ENCODE measurements at places on chromosomes 2 and 18. TPM values are rescaled to one million over a fixed set of nuclear protein-coding genes. Genes with fewer than 3 reads are reported as not detected.

DNA sequence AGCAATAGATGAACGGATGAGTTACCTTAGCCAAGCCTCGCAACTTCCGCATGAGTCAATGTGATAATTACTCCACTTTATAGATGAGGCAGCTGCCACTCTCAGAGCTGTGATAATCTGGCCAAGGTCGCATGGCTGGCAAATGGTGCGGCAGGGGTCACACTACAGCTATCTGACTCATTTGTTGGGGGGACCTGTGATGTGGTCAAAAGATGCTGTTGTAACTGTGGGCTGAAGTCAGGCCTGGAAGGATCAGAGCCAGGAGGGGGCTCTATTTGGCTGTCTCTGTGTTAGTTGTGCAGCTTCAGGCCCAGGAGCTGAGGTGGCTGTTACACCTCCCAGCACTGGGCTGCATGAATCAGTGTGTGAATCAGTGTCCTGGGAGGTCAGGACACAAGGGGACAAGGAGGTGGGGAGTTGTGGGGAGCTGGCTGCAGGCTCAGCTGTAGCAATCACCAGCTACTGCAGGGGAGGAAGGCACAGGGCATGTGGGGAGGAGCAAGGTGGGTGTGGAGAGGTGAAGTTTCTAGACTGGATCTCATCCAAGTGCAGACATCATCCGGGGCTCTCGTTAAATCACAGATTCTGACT, 33.1 kb downstream of the NGEF start:
- no peaks in the 10 kb centered on the region for H3K36me3 ChIP-seq
- peaks cover 3% of the 10 kb centered on the region for H3K27me3 ChIP-seq
- H3K4me1 ChIP-seq, result no peaks in the 10 kb centered on the region
- no peak overlapping the region for H3K4me3 ChIP-seq

DNA sequence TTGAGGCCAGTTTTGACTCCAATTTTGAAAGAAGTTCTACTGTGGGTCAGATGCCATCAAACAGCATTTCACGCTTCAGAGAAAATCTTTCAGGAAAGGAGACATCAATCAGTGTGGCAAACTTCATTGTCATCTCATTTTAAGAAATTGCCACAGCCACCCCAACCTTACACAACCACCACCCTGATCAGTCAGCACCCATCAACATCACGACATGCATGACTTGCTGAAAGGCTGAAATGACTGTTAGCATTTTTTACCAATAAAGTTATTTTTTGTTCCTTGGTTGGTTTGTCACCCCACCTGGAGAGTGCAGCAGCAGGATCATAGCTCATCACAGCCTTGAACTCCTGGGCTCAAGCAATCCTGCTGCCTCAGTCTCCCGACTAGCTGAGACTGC, 10.4 kb downstream of the DNAJC10 start:
- H3K4me3 ChIP-seq, result no peak overlapping the region
- peaks cover 26% of the 10 kb centered on the region for H3K36me3 ChIP-seq
- DNase-seq, result no peak
- H3K4me1 ChIP-seq, result no peaks in the 10 kb centered on the region

DNA sequence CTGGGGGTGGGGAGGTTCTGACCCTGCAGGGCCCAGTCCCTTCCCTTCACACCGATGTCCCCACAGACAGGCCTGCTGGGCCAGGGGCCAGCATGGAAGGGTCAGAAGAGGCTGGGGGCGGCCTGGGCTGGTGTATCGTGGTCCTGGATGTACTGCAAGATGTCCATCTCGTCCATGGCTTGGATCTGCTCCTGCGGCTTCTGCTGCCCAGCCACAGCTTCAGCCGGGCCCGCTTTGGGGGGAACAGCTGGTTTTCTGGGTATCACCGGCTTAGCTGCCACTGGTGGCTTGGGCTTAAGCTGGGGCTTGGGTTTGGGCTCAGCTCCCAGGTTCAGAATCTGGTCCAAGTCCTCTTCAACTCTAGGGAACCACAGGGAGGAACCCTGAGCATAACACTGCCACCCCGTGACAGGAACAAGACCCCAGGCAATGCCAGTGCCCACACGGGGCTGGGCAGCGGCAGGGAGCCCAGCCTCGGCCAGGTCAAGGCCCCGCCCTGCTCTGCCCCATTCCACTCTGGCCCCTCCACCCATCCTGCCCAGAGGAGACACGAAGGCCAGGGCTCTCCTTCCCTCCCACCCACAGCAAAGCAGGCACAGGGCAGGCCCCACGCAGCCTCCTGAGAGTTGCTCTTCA, 31.9 kb downstream of the HS1BP3 start:
- H3K27me3 ChIP-seq, result no peaks in the 10 kb centered on the region
- no peak overlapping the region for H3K27ac ChIP-seq
- H3K36me3 ChIP-seq, result no peaks in the 10 kb centered on the region
- H3K4me1 ChIP-seq, result no peaks in the 10 kb centered on the region
- no peak for DNase-seq

GRCh38 chr2:101106453-101107181, 44.6 kb downstream of the TBC1D8 start:
- H3K27me3 ChIP-seq, result no peaks in the 10 kb centered on the region
- no peaks in the 10 kb centered on the region for H3K36me3 ChIP-seq
- no peak overlapping the region for H3K4me3 ChIP-seq
- H3K4me1 ChIP-seq, result no peaks in the 10 kb centered on the region
- DNase-seq, result no peak
- H3K27ac ChIP-seq, result no peak overlapping the region

DNA sequence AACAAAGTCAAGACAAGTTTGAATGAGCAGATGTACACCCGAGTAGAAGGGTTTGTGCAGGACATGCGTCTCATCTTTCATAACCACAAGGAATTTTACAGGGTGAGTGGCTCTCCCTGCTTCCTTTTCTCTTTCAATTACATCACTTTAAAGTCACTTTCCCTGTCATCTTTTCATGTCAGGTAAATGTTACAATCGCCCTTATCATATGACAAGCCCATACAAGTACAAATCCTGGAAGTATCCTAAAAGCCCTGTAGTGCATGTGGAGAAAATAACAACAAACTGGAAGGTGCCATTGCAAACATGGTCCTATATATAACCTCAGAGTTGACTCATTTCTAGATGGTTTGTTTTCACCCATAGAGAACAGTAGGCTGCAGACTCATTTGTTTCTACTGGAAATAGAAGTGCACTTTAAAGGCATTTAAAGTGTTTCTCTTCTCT, 126.0 kb downstream of the SP100 start:
- H3K36me3 ChIP-seq, result peaks cover 77% of the 10 kb centered on the region
- H3K27ac ChIP-seq, result no peak overlapping the region
- DNase-seq, result no peak

- DNase-seq, result no peak
- H3K4me3 ChIP-seq, result peak overlapping the region; percentile 16
Measured at GRCh38 chr2:218010984-218011652, 8.3 kb upstream of the TNS1 start.

DNA sequence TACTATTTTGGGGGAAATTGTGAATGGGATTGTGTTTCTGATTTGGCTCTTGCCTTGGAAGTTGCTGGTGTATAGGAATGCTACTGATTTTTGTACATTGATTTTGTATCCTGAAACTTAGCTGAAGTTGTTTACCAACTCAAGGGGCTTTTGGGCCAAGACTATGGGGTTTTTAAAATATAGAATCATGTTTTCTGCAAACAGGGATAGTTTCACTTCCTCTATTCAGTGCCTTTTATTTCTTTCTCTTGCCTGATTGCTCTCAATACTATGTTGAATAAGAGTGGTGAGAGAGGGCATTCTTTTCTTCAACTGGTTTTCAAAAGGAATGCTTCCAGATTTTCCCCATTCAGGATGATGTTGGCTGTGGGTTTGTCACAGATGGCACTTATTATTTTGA, 1383.8 kb upstream of the ACVR2A start:
- no peaks in the 10 kb centered on the region for H3K4me1 ChIP-seq
- H3K27ac ChIP-seq, result no peak overlapping the region
- H3K4me3 ChIP-seq, result no peak overlapping the region

GRCh38 chr18:68940039-68940438, 142.2 kb downstream of the CCDC102B start:
- no peak overlapping the region for H3K27ac ChIP-seq
- H3K36me3 ChIP-seq, result no peaks in the 10 kb centered on the region
- H3K4me3 ChIP-seq, result no peak overlapping the region
- H3K27me3 ChIP-seq, result no peaks in the 10 kb centered on the region

GRCh38 chr18:21593540-21594257, 6.8 kb downstream of the ESCO1 start:
- no peak overlapping the region for H3K4me3 ChIP-seq
- H3K36me3 ChIP-seq, result peaks cover 26% of the 10 kb centered on the region
- no peak for DNase-seq

GRCh38 chr2:178068823-178069454, 3.6 kb downstream of the PDE11A start:
- no peak overlapping the region for H3K4me3 ChIP-seq
- H3K27ac ChIP-seq, result no peak overlapping the region
- no peaks in the 10 kb centered on the region for H3K36me3 ChIP-seq

DNA sequence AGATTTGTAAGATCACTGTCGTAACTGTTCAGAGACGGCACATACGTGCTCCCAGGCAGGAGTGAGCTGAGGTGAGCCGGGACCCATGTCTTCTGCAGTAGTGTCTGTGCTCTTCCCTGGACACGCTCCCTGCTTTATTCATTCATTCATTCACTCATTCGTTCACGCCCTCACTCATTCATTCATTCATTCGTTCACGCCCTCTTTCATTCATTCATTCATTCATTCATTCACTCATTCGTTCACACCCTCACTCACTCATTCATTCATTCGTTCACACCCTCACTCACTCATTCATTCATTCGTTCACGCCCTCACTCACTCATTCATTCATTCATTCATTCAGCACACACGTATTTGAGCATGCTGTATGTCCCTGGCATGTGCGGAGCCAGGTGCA, 207.0 kb downstream of the GLI2 start:
- no peak overlapping the region for H3K4me3 ChIP-seq
- no peaks in the 10 kb centered on the region for H3K36me3 ChIP-seq
- no peaks in the 10 kb centered on the region for H3K4me1 ChIP-seq
- no peak overlapping the region for H3K27ac ChIP-seq

DNA sequence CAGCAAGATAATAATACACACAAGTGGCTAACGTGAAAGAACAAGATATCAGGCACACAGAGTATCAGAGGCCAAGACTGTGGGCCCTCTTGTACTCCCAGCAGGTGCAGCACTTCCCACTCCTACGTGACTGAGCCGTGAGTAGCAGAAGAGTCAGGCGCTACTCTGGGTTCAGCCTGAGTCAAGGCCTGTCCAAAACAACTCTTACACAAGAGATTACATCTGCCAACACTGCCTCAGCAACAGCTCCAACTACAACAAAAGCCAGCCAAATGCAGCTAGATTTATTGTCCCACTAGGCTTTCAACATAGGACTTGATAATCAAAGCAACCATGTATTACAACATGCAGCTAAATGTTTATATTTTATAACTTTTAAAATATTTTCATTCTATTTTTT, 56.2 kb downstream of the ITSN2 start:
- H3K4me1 ChIP-seq, result no peaks in the 10 kb centered on the region
- H3K36me3 ChIP-seq, result peaks cover 44% of the 10 kb centered on the region
- H3K27me3 ChIP-seq, result no peaks in the 10 kb centered on the region
- H3K4me3 ChIP-seq, result no peak overlapping the region
- DNase-seq, result no peak
- H3K27ac ChIP-seq, result no peak overlapping the region

DNA sequence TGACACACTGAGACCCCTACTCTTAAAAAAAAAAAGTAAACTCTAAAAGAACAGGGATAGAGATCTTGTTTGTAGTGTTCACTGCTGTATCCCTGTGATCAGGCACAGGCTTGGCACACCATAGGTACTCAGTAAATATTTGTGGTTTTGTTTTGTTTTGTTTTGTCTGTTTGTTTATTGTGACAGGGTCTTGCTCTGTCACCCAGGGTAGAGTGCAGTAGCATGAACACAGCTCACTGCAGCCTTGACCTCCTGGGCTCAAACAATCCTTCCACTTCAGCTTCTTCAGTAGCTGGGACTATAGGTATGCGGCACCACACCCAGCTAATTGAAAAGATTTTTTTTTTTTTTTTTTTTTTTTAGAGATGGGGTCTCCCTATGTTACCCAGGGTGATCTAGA, 3.4 kb downstream of the FKBP1B start:
- H3K27me3 ChIP-seq, result peaks cover 7% of the 10 kb centered on the region
- no peaks in the 10 kb centered on the region for H3K36me3 ChIP-seq
- peaks cover 7% of the 10 kb centered on the region for H3K4me1 ChIP-seq
- DNase-seq, result no peak
- no peak overlapping the region for H3K4me3 ChIP-seq

- H3K36me3 ChIP-seq, result no peaks in the 10 kb centered on the region
- H3K4me3 ChIP-seq, result no peak overlapping the region
Measured at GRCh38 chr2:205461169-205461568, 221.1 kb upstream of the NRP2 start.

Gene ANKRD30BL
- total RNA-seq, result not detected

Gene MEP1B
- total RNA-seq, result not detected

Gene UGT1A5
- not detected for total RNA-seq

Gene FOXI3
- total RNA-seq, result not detected

Data from activated CD4-positive, alpha-beta T cell treated with anti-CD3 and anti-CD28 coated beads, Interleukin-2, amount 10 ng/mL, durations not matched to agents 7 days and 5 days (primary cell).